Left lobe of liver (tissue), 2 donors: ENCODE measurements at places on chromosomes 1 and 21.

- no peak for DNase-seq
These were observed 130.8 kb downstream of the S1PR1 start for GRCh38 chr1:101367630-101368029.

GRCh38 chr1:205246351-205247119, 18.8 kb downstream of the TMCC2 start:
- no peak for DNase-seq

DNA sequence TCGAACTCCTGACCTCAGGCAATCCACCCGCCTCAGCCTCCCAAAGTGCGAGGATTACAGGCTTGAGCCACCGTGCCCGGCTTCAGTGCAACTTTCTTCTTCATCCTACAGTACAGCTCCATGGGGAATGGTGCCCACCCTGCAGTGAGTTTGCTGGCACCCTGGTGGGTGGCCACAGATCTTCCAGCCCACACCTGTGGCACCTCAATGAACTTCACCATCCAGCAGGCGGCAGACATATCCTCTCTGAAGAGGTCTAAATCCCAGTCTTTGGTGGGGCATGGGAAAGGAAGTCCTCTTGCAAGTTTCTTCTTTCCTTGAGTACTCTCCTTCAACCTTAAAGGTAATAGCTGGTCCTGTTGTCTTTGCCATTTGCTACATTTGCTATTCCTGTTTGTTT, 18.1 kb upstream of the ZBTB8A start:
- no peak for DNase-seq

DNA sequence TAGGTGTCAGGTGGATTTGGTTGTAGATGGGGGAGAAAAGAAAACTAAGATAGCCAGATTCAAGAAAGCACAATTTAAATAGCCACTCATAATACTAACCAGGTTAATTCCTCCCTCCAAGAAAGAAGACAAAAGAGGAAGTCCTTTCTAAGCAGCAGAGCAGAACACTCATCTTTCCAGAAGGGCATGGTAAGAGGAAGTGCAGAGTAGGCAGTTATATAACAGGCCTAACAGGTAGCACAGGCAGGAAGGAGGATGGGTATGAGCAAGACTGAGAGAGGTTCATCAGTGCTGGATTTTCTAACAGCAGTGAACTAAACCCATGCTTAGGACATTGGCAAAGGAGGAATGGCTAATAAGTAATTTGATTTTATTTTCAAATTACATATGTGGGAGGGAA, 517.5 kb downstream of the PLPP3 start:
- DNase-seq, result no peak

- DNase-seq, result no peak
These were observed 11.6 kb downstream of the EIF4G3 start for GRCh38 chr1:21165076-21165475.
